ENCODE measurements at places on chromosomes 4 and X.

GRCh38 chrX:68196939-68197791 is 236.1 kb downstream of the OPHN1 start:
- DNase-seq: peak; percentile 28

- no peak for DNase-seq
These were observed 746 bp upstream of the AADAT start for GRCh38 chr4:170090352-170091052.

DNA sequence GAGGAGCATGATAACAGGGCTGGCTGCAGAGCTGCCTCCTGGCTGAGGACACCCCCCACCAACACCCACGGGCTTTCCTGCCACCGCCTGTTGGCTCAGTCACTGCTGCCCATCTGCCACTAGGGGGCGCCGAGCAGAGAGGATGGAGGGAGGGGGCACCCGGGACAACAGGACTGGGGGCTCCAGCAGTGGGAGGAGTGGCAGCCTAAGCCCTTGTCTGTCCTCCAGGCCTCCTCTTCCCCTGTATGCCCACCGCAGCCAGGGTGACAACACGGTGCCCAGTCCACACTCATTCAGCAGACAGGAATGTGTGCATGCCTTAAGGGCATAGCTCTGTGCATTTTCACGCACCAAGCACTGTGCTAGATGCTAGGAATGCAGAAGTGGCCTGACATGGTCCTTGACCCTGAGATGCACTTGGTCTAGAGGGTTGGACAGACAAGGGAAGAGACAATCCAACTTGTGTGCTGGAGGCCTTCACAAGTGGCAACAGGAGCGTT is 149.9 kb downstream of the AMMECR1 start:
- DNase-seq: no peak

GRCh38 chrX:75297508-75297907 is 23.6 kb downstream of the UPRT start:
- no peak for DNase-seq

GRCh38 chr4:102867278-102868152 is 1.3 kb upstream of the CISD2 start:
- DNase-seq: no peak

DNA sequence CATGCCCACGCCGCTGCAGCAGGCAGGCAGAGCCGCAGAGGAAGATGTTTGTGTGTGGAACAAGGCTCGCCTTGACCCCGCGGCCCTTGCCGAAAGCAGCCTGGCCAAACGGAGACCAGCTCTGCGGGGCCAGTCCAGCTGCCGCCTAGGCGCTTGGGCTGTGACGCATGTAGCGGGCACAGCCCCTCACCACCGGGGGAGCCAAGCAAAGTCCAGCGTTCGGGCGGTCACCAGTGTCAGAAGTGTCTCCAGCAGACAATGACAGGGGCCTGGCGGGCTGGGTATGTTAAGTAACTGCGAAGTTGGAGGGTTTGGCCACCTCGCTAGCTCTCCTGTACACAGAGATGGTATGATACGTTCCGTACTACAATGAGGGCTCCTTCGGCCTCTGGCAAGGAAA is 1.3 kb downstream of the AMER1 start:
- no peak for DNase-seq

DNA sequence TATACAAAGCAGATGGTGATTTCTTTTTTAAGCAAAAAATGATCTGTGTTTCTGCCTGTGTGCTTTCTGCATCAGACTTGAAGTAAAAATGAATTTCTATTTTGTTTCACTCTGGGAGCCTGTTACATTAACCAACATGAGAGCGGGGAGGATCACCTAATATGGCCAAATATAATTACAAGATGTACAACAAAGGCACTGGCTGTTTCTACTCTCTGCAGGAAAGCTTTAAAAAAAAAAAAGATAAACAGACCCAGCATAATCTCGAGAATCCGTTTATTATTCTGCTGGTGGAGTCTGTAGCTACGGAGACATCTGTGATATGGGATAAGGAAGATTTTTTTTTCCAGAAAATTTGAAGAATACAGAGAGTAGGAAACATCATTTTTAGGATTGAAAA is 103.6 kb downstream of the COMMD8 start:
- no peak for DNase-seq

DNA sequence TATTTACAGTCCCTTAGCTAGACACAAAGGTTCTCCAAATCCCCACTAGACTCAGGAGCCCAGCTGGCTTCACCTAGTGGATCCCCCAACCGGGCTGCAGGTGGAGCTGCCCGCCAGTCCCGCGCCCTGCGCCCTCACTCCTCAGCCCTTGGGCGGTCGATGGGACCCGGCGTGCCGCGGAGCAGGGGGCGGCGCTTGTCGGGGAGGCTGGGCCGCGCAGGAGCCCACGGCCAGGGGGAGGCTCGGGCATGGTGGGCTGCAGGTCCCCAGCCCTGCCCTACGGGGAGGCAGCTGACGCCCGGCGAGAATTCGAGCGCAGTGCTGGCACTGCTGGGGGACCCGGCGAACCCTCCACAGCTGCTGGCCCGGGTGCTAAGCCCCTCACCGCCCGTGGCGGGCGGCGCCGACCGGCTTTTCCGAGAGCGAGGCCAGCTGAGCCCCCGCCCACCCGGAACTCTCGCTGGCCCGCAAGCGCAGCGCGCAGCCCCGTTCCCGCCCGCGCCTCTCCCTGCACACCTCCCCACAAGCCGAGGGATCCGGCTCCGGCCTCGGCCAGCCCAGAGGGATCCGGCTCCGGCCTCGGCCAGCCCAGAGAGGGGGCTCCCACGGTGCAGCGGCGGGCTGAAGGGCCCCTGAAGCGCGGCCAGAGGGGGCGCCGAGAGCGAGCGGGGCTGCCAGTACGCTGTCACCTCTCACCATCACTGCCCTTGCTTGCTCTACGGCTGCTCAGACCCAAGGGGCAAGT is 39.4 kb downstream of the WFS1 start:
- DNase-seq: no peak

DNA sequence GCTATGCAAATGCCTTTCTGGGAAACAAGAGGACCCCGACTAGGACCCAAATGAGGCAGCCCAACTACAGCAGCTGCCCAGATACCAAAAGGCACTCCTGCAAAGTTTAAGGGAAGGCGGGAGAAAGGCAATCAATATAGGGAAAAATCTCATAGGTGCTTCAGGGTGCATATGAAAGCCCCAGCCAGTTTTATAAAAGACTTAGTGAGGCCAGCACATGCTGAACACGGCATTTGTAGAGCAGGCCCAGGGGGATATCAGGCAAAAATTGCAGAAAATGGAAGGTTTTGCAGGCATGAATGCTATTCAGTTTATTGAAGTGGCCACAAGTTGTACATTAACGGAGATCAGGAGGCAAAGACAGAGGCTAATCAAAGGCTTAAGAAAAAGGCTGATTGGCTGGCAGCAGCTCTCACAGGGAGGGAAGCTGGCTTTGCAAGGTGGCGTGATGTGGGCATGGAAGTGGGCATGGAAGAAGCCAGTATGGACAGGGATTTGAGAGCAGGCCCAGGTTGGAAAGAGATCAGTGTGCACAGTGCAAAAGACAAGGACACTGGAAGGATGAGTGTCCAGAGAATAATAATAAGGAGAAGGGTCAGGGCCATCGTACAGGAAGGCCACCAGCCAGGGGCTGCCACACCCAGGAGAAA is 37.7 kb upstream of the UGT2B7 start:
- DNase-seq: no peak

GRCh38 chr4:6011686-6012085 is 6.5 kb downstream of the C4orf50 start:
- DNase-seq: peak; percentile 4

GRCh38 chrX:140733766-140734342 is 24.3 kb downstream of the LINC00632 start:
- no peak for DNase-seq

DNA sequence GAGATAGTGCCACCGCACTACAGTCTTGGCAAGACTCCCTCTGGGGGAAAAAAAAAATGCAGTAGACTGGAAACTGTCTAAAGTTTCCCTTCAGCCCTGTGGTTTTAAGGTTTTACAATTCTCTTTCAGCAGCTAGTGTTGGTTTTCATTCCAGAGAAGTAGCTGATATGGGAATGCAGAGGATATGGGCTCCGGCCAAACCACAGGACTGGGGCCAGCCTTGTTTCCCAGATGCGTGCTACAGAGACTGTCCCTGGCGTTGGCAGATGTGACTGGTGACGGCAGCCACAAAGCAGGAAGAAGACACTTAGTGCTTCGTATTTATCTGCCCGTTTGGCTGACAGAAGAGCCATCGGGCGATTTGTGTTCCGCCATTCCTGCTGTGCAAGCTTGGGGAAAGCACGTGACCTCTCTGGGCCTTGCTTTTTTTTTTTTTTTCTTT is 43.2 kb downstream of the ZBTB49 start:
- DNase-seq: no peak

GRCh38 chrX:39196192-39197102 is 395.2 kb downstream of the MID1IP1 start:
- no peak for DNase-seq

GRCh38 chrX:115696039-115696438 is 135.1 kb downstream of the PLS3 start:
- DNase-seq: no peak

- no peak for DNase-seq
These were observed 38.4 kb downstream of the SLAIN2 start for GRCh38 chr4:48379587-48380180.

GRCh38 chrX:65821721-65822496 is 154.5 kb downstream of the MSN start:
- DNase-seq: peak; percentile 0

DNA sequence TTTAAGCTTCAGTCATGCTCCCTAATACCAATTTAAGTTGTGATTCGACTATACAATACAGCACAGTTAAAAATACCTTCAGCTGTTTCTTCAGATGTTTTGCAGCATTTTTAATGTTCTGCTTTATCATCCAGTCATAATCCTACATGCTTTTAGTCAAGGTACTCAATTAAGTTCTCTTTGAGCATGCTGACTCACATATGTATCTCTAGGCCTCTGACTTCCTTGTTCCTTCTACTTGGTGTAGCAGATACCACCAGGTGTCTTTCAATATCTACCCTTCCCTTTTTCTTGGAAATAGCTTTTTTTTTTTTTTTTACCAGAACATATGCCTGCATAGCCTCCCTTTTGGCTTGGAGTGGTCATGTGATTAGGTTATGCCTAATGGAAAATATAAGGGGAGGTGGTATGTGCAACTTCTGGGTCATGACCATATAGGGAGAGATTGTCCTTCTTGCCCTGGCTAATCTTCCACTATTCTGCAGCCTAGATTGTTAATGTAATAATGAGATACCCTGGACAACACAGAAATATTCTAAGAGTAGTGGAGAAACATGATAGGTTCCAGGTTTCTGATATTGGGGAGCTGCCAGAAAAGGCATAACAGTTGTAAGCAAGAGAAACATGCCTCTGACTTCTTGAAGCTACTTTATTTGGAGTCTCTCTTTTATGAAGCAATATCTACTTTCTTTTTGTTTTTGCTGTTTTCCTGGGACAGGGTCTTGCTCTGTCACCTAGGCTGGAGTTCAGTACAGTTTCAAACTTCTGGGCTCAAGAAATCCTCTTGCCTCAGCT is 737.2 kb upstream of the SLIT2 start:
- DNase-seq: no peak

GRCh38 chr4:121582296-121582695 is 114.5 kb downstream of the ANXA5 start:
- no peak for DNase-seq

DNA sequence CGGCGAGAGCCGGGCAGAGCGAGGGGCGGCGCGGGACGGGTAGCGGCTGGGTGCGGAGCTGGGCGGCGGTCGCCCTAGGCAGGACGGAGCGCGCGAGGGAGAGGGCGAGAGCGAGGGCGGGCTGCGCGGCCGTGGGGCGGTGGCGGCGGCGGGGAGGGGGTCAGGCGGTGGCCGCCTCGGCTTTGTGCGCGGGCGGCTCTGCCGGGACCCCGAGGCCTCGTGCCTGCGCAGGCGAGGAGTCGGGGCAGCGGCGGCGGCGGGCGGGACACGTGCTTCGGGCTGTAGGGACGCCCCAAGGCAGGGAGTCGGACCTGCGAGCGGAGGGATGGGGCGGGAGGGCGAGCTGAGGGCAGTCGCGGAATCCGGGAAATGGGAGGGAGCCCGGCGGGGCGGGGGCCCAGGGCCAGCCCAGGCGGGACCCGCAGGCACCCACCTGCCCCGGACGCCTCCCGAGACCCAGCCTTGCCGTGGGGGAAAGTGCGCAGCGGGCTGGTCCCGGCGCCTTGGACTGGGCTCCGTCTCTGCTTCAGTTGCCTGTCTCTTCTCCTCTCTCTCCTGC is 465 bp downstream of the BMPR1B start:
- DNase-seq: no peak

- no peak for DNase-seq
These were observed 46.5 kb upstream of the FAT4 start for GRCh38 chr4:125268068-125268755.

- no peak for DNase-seq
These were observed 320.6 kb upstream of the PPARGC1A start for GRCh38 chr4:24210332-24210902.

- no peak for DNase-seq
These were observed 22.5 kb downstream of the ZNF721 start for GRCh38 chr4:476501-476900.

- DNase-seq: no peak
These were observed 67.8 kb upstream of the PCDH10 start for GRCh38 chr4:133081246-133081645.

- DNase-seq: no peak
These were observed 1.2 kb downstream of the PPARGC1A start for GRCh38 chr4:23888421-23889319.

GRCh38 chr4:145812919-145813318 is 125.7 kb downstream of the ZNF827 start:
- no peak for DNase-seq

GRCh38 chr4:81808011-81808672 is 336.4 kb upstream of the RASGEF1B start:
- DNase-seq: no peak

DNA sequence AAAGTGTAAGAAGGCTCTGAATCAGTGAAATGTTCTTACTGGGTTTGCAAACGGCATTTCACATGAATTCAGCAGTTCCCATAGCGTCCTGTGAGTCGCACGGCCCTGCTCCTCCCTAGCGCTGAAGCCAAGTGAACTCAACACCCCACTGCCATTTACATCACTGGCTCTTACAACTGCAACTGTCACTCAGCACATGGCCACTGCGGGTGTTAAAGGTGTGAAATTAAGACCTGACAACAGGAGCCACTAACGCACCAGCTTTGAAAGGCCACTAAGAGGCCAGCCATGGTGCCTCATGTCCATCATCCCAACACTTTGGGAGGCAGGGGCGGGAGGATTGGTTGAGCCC is 31.7 kb downstream of the RNF212 start:
- no peak for DNase-seq

DNA sequence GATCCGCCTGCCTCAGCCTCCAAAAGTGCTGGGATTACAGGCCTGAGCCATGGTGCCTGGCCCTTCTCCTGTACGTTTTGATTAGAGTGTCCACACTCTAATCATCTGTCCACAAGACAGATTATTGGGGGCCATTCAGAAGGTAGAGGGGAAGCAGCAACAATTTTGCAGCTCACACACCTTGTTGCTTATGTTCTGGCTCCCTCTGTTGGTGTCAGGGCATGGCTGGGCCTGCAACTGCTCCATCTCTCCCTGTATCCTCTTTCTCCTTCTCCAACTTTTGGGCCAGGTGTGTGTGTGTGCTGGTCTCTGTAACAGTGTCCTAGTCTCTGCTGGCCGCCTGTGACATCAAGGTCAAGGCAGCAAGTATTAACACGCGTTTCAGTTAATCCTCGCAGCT is 125.5 kb upstream of the MBNL3 start:
- no peak for DNase-seq

GRCh38 chr4:182679533-182679932 is 237.7 kb downstream of the DCTD start:
- no peak for DNase-seq

GRCh38 chr4:4206204-4206603 is 20.5 kb downstream of the OTOP1 start:
- DNase-seq: no peak
